EH (cell line): ENCODE measurements at places on chromosomes 2 and 18.

GRCh38 chr2:173043897-173044519 lies 31.6 kb upstream of the MAP3K20 start:
- no peak for DNase-seq

- DNase-seq, result no peak
These were observed 26.9 kb downstream of the PAX3 start for GRCh38 chr2:222271854-222272253.

DNA sequence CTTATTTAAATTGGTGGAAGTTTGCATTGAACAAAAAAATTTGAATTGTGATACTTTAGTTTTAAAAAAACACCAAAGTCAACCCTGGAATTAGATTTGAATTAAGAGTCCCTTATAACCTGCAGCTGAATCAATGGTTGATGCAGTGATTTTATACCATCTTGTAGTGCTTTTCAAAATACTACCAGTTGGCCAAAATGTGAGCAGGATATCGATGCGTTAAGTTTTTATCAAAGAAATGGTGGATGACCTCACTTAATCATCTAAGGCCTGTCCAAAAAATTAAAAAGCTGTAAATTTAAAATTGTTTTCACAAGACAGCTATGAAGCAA lies 48.2 kb downstream of the OSBPL6 start:
- no peak for DNase-seq

- no peak for DNase-seq
These were observed 8.4 kb downstream of the SANBR start for GRCh38 chr2:61074100-61074499.

GRCh38 chr18:46541626-46542189 lies 115.3 kb downstream of the LOXHD1 start:
- DNase-seq, result no peak

GRCh38 chr2:155379494-155379893 lies 681.0 kb downstream of the KCNJ3 start:
- no peak for DNase-seq

DNA sequence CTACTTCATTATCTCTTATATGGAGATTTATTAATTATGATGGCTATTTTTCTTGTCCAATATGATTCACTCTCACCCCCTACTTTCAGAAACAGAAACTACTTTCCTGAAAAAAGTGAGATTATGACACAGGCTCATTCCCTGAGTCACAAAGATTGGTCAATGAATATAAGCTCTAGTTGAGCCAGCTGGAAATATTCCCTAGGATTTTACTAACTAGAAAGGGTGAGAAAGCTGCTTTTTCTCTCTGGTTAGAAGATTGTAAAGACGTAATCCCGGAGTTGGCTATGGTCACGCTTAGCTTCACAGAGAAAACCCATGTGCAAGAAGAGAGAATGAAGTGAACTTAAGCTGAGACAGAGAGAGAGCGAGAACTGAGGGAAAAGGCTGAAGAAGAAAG lies 223.7 kb upstream of the SMAD7 start:
- DNase-seq, result peak; percentile 52
